CD4-positive, alpha-beta T cell treated with Interleukin-17A for 1 hour (primary cell): ENCODE measurements at places on chromosomes 4 and X.

GRCh38 chrX:155966876-155967275 is 30.6 kb upstream of the IL9R start:
- DNase-seq, result peak; percentile 42

DNA sequence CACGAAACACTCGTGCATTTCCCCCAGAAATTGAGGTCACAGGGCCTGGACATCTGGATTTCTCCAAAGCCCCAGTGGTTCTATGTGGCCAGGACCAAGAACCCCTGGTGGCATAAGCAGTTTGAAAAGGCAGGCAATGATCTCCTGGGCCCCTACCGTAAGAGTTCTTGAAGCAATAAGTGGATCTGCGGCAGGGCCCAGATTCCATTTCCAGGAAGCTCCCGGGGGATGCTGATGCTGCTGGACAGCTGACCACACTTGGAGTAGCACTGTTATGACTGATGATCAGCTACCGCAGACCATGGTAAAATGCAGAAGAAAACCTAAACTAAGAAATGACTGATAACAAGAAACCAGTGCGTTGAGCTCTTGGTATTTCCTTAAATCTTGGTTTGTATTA is 27.8 kb downstream of the SMS start:
- DNase-seq, result no peak

DNA sequence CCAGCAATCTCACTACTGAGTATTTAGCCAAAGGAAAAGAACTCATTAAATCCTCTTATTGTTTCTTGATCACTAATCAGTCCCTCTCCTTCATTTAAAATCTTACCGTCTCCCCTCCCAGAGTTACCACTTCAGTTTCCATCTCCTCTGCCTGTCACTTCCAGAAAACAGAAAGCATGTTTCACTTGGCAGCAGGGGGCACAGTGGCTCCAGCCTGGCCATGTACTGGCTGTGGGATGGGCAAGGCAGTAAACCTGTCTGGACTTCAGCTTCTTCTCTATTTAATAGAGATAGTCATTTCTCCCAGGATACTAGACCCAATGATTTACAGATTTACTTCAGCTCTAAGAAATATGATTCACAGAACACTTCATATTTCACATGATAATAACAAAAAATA is 63.2 kb downstream of the CD40LG start:
- no peak for DNase-seq

- DNase-seq, result no peak
Measured at GRCh38 chr4:88162626-88163025, 4.2 kb upstream of the ABCG2 start.

DNA sequence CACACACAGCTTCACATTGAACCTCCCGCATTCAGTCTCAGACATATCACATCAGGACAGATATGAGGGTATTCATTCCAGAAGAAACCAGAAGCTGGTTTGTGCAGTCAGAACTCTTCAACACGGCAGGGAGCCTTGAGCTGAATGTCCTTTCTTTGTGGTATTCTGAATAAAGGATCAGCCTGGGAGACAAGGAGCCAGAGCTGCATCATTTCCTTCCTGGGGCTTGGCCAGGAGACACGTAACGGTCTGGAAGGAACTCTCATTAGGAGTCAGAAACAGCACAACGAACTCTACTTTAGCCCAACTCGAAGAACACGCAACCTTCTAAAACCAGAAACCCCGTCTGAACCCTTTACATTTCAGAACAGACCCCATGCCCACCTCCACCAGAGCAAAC is 46.4 kb downstream of the KDR start:
- no peak for DNase-seq

DNA sequence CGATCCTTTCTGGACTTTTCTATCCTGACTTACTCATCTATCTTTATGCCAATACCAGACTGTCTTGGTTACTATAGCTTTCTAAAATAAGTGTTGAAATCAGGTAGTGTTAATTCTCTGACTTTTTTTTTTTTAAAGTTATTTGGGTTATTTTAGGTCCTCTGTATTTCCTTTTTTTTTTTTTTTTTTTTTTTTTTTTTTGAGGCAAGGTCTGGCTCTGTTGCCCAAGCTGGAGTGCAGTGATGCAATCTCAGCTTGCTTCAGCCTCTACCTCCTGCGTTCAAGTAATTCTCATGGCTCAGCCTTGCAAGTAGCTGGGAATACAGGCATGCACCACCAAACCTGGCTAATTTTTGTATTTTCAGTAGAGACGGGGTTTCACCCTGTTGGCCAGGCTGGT is 2.8 kb upstream of the NELFA start:
- no peak for DNase-seq

GRCh38 chrX:10467793-10468192 is 152.6 kb downstream of the MID1 start:
- no peak for DNase-seq

- DNase-seq, result peak; percentile 27
Measured at GRCh38 chr4:98448908-98449307, 187.7 kb downstream of the RAP1GDS1 start.

DNA sequence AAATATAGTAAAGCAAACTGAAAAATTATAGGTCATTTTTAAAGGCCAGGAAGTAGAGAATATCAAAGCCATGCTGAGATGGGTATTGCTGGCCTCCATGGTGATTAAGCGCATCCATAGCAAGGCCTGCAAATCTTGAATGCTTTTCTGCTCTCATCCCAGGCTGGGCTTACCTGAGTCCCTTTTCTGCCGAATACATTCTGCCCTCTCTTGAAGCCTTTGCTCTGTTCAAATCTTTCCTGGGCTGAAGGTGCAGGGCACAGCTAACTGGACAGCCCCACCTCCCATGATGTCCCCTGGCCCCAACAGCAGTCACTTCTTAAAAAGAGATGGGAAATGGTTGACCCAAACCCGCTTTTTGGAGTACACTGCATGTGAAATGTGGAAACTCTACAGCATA is 10.1 kb upstream of the EIF1AX start:
- no peak for DNase-seq

GRCh38 chr4:108738003-108738706 is 24.7 kb downstream of the ETNPPL start:
- DNase-seq, result no peak
